Stimulated activated CD4-positive, alpha-beta T cell treated with anti-CD3 and anti-CD28 coated beads, Interleukin-15, amount 100 ng/mL, for 48 hours (primary cell): ENCODE measurements at places on chromosomes 1 and 21.

- no peak for DNase-seq
These were observed 102.6 kb downstream of the GLUL start for GRCh38 chr1:182288749-182289604.

GRCh38 chr1:234745844-234746797, 136.1 kb upstream of the IRF2BP2 start:
- DNase-seq: no peak

DNA sequence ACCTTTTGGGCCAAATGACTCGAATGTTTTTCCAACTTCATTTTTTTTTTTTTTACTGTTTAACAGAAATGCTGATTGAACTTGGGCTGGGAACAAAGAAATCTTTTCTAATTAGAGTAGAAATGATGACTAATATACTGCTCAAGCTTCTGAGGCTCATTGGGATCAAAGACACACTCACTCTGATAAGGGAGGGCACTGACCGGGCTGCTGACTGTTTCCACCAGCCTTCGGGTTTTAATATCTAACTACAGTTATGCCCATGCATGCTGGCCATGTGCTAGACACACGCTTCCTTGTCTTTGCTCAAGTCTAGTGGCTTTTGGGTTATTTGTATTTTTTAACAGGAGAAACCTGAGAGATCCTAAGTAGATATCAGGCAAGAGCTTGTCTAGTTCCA, 16.8 kb downstream of the ZBTB18 start:
- no peak for DNase-seq

- no peak for DNase-seq
These were observed 4.3 kb upstream of the NDC1 start for GRCh38 chr1:53842347-53842746.

DNA sequence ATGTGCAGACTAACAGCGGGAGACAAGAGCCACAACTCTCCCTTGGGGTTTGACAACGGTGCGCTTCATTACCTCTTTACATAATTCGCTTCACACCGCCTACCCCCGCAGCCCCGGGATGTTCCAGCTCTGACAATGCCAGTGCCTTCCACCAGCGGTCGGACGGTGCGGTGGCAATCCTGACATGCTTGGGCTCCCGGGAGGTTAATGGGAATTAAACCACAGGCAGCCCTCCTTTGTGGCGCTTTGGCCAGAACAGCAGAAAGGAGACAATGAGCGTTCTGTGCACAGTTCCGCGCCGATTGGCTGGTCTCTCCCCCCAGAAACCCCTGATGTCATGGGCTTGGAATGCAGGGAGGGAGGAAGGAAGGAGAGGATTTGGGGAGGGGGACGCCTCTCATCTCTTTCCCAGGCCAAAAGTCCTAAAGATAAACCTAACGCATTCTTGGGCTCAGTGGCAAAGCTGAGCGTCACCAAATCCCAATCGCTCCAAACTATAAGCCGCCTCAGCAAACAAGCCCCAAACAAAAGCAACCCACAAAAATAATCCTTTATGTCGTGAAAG, 1.3 kb downstream of the CNN3 start:
- no peak for DNase-seq

GRCh38 chr1:31572323-31573104, 3.8 kb upstream of the TINAGL1 start:
- DNase-seq: no peak

DNA sequence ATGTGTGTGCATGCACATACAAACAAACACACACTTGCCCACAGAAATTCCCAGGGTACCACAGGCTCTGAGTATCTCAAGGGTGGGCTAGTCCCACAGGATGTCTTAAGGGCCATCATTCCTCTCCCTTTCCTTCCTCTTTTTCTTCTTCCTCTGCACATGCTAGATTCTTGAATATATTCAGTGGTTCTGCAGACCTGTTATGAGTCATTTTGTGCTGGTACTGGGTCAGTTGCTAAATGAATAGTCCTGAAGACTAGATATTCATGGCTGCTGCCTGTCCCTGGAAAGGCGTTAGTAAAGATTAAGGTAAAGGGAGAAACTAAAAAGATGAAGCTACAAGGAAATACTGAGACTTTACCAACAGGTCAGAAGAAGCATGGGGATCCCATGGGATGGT, 256.7 kb upstream of the KIAA0040 start:
- DNase-seq: no peak

DNA sequence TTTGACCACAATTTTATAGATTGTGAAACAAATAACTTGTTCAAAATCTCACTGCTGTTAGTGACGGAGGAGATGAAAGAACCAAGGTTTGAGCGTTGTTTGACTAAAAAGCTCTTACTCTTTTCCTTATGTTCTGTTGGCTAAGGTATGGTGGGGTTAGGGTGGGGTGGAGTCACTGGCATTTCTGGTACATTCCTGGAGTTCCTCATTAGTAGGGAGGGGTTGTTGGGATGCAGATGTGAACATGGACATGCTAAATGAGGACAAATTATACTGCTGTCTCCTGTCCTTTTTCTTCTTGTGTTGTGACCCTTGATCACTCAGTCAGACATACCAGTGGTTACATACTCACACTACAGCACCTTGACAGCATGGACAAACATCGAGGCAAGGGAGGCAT, 26.2 kb upstream of the CD1D start:
- no peak for DNase-seq

- DNase-seq: no peak
These were observed 21.7 kb upstream of the PEX10 start for GRCh38 chr1:2433936-2434655.

GRCh38 chr21:33345751-33346238, 21.0 kb downstream of the IFNAR1 start:
- no peak for DNase-seq

- DNase-seq: peak; percentile 96
These were observed at the start of the genes DNAI4 and MIER1 for GRCh38 chr1:66924756-66925557. Gene DNAI4, minus strand, starts transcription at chr1:66924856. Its CDS starts 25 bp downstream, at chr1:66924831. Gene MIER1, plus strand, starts transcription at chr1:66924990. Its CDS starts 39 bp downstream, at chr1:66925029.

DNA sequence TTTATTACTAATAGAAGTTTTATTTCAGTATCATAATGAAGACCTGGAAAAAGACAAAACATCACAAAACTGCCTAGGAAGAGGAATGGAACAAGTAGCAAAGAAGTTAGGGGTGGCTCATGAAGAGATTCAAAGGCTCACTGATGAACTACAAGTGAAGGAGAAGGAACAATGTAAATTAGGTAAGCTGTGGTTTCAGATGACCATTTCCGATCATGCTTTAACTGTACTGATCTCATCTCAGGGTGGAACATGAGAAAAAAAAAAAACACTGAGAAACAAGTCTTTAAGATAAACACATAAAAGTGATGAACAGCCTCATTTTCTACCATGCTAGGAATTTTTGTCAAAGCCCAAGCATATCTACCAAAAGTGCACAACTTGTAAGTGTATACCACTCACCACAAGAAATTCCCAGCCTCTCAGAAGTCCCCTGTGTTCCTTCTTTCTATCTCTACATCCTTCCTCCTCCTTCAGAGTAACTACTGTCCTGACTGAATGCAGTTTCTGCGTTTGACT, 19.6 kb downstream of the CCDC30 start:
- DNase-seq: no peak

DNA sequence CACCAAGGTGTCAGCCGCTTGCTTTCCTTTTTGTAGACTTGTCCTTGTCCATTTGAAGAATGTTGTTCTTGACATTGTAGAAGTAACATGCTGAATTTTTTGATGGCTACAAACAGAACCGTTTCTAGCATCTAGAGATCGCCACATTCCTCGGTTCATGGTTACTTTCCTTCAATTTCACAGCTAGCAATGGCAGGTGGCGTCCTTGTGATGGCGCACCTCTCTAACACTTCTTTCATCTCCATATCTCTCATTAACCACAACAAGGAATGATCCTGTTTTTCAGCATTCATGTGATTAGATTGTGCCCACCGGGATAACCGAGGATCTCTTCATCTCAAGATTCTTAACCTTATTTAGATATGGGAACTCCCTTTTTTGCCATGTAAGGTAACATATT, 2129.8 kb downstream of the NCAM2 start:
- DNase-seq: no peak

GRCh38 chr1:156198831-156199349, 5.0 kb downstream of the SLC25A44 start:
- DNase-seq: no peak

- DNase-seq: no peak
These were observed 33.2 kb downstream of the HSD3B2 start for GRCh38 chr1:119448127-119448511.

GRCh38 chr1:245516284-245516759, 361.5 kb downstream of the KIF26B start:
- no peak for DNase-seq

DNA sequence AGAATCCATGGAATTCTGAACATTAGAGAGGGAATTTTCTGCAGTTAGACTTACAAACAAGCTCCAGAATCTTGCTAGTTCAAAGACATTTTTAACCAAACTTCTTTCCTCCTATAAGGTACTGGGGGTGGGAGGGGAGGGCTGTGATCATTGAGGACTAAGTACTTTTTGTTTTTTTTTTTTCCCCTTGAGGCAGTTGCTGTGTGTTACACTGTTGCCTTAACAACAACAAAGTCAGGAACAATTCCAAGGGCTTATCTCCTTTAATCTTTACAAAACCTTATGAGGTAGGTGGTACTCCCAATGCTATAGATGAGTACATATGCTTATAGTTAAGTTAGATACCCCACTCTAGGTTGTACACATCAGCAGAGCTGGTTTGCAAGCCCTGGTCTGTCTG, 62.9 kb downstream of the PPP1R12B start:
- no peak for DNase-seq

DNA sequence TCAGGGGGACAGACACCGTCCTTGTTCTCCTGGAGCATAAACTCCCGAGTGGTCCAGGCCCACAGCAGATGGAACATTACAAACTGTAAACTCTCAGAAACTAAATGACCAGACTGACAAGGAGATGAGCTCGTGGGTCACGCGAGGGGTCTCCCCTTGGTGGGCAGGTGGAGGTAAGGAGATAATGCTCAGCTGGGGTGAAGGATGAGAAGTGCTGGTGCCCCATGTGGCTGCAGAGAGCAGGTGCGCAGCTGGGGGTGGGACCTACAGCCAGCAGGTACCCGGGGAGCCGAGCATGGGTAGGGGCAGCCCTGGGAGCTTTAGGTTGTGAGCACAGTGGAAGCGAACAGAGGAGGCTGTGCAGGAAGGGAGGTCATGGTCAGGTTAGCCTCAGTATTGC, 40.1 kb downstream of the AJAP1 start:
- no peak for DNase-seq

- DNase-seq: no peak
These were observed 5.9 kb downstream of the SOD1 start for GRCh38 chr21:31665397-31665796.

DNA sequence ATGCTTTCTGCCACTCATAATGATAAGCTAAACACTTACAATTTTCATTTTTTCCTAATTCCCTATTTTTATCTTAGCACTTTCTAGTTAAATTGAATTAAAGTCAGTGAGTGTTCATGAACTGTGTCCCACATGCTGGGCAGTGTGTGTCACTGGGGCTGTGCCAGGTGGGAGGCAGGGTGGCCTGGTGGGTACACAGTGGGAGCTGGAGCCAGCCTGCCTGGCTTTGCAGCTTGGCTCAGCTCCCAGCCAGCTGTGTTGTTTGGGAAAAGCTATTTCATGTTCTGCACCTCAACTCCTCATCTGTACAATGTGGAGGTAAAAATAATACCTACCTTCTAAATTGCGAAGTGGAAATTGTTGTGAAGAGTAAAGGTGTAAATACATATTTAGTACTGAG, 238.4 kb downstream of the PLA2G4A start:
- DNase-seq: no peak

- DNase-seq: no peak
These were observed 15.7 kb upstream of the EPHA2 start for GRCh38 chr1:16171314-16172151.

- DNase-seq: peak; percentile 53
These were observed 8.1 kb upstream of the LEFTY1 start for GRCh38 chr1:225896937-225897549.

GRCh38 chr1:3634059-3634800, 9.4 kb downstream of the TPRG1L start:
- no peak for DNase-seq

- no peak for DNase-seq
These were observed 161.4 kb downstream of the UCK2 start for GRCh38 chr1:165988817-165989216.

DNA sequence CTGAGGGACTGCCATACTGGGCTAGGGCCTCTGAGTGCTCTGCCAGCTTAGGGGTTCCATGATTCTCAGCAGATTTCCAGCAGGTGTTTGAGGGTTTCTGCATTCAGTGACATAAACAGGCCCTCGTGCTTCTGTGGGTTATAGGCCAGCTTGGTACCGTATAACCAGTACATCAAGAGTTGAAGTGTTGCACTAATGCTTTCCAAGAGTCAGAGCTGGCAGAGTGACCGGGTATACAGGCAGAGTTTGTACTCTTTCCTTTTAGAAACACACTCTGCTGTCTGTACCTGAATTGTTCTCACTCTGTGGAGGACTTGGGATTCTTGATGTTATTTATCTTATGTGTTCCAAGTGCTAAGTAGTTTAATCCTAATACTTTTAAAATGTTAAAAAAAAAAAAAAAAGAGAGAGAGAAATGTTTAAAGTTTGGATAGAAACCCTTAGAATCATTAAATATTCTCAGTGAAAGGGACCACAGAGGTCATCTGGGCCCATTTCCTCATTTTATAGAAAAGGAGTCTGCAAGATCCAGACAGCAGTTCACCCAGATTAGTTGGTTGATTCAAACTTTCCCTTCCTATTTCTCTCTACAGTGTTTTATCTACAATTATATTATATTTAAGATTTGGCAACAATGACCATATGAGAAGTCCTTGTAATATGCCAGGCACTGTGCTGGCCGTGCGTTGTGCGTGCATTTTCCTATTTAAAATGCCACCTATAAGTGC, 325.8 kb downstream of the KIF26B start:
- no peak for DNase-seq

GRCh38 chr21:35831230-35831629, 229.1 kb downstream of the SETD4 start:
- DNase-seq: no peak

DNA sequence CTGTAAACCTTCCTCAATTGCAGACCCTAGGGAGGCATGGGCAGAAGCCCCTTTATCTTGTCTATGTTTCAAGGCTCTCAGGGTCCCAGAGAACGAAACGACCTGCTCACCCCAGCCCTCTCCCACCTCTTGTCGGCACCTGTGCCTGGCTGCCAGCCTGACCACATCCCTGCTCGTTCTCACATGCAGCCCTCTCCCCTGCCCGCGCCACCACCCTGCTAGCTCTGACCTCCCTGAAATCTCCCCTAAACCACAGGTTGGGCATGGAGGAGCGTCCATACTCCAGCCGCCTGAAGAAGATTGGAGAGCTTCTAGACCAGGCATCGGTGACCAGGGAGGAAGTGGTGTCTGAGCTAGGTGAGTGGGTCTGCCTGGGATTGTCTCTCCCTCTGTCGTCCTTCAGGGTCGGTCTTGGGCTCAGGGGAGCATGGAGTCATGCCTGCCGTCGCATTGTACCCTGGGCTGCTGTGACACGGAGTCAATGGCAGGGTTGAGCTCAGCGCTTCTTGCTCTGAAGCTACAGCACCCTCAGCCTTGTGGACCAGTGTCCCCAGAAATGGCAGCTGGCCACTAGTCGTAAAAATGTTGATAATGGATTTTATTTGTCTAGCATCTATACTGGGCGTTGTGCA, 3.6 kb downstream of the ADPRS start:
- no peak for DNase-seq

- no peak for DNase-seq
These were observed 261.8 kb downstream of the FOXD2 start for GRCh38 chr1:47699492-47700235.

GRCh38 chr1:10704368-10704882, 92.0 kb downstream of the CASZ1 start:
- DNase-seq: no peak
